ENCODE measurements at places on chromosomes 5 and 9.

DNA sequence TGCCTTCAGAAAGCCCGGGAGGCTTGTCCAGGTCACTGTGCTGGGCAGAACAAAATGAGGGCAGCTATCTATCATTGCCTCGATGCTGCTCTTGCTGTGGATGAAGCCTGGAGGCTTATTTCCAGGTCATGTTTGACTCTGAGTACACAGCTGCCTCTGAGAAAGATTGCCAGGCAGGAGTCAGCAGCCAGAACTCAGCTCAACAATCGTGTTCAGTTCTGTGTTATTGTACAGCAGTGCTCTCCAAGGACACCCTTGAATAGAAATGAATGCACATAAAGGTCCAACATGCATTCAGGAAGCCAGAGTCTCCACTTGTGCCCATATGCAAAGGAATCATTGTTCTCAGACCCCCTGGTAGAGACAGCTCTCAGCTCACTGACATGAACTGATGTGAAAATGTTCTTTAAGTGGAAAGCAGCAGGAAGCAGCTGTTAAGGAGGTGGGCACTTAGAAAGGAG, 61.7 kb upstream of the ZFR start:
- DNase-seq: peak; percentile 8

DNA sequence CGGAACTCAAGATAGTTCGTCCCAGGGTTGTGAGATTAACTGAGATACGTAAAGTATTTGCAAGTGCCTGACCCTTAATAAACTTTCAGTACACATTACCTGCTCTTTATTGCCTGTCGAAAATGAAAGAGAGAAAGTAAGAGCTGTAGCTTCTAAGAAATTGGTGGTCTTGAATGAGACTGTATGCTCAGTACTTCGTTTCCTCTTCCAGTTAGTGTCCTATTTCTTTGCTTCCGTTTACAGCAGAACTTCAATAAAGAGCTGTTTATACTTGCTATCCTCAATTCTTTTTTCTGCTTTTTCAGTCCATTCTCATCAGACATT, 534 bp downstream of the SRFBP1 start:
- DNase-seq: no peak

DNA sequence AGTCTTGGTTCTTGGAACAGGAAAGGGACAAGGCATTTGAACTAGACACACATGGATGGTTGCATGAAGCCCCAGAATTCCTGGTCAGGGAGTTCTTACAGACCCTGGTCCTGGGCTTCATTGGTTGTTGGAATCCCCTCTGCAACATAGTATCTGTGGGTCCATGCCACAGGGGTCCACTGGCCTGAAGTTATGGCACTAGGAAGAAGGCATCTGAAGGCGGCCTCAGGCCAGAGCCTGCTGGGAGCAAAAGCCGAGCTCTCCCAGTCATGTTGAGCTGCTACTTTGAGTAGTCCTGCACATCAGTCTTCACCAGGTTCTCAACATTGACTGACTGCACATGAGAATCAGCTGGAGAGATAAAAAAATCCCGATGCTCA, 71.1 kb upstream of the PITX1 start:
- no peak for DNase-seq

- DNase-seq: no peak
Measured at GRCh38 chr9:11275158-11275695, 662.4 kb upstream of the PTPRD start.

DNA sequence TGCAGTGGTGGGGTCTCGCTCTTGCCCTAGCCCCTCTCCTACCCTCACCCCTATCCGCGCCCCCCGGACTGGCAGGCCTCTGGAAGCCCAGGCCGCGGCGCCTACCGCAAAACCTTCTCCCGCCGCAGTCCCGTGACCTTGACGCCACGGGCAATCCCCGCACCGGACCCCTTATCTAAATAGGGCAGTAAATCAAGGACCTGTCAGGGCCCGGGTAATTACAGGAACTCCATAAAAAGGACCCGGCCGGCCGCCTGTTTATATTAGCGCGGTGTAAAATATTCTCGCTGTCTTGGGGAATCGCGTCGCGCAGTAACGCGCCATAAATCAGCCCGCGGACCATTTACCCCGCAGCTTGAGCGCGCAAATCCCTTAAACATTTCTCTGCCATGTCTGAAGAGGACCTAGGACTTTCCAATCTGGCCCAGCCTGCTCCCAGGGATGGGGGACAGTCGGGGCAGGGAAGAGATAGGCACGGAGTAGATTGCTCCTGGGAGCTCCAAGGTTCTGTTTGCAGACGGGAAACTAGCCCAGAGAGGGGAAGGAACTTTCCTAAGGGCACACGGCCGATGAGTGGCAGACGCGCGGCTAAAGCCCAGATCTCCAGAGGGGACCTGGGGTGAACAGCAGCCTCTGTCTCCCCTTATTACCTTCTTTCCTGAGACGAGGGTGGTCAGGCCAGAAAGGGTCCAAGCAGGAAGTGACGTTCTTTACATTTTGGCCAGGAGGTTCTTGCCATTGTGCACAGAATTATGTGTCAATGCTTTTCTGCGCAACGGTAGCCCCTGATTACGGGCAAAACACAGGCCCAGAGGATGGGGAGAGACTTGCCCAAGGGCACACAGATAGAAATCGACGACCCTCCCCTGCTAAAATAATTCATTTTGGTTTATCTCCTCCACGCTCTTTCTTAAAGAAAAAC, 4.8 kb upstream of the HAND1 start:
- DNase-seq: no peak

DNA sequence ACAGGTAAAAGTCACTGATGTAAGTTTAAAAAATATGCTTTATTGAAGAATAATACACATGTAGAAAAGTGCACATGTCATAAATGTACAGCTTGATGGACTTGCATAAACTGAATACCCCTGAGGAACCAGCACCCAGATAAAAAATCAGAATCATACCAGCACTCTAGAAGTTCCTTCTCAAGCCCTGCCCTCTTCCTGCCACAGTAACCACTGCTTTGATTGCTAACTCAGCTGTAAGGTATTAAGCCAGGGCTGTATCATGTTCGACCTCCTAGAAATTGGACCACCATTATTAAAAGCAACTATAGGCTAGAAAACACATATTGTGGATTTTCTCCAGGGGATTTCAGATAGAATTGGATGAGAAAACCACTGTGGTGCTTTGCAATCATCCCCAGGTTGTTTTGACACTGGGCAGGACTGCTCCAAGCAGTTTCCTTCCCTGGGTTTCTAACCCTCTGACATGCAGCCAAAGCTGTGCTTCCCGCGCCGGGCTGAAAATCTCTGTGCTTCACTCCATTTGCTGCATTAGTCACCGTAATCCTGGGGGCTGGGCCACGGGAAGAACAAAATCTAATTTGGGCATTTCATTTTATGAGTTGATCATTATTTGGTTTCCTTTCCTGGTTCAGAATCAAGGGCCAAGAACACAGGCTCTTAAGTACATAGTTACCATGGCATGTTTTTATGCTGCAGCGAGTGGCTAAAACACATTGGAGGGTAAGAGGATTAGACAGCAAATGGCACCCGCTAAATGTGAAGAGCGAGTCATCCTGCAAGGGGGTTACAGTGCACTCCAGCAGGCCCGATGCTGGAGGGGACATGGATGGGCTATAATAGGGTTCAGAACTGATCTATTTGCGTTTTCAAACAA, 139.4 kb upstream of the IL12B start:
- peak; percentile 78 for DNase-seq

- peak; percentile 80 for DNase-seq
Measured at GRCh38 chr9:111759762-111760639, 34.7 kb downstream of the SHOC1 start.

- DNase-seq: peak; percentile 53
Measured at GRCh38 chr5:88188458-88189132, 80.0 kb downstream of the TMEM161B start.

- no peak for DNase-seq
Measured at GRCh38 chr9:88777498-88778312, 213.6 kb upstream of the S1PR3 start.

DNA sequence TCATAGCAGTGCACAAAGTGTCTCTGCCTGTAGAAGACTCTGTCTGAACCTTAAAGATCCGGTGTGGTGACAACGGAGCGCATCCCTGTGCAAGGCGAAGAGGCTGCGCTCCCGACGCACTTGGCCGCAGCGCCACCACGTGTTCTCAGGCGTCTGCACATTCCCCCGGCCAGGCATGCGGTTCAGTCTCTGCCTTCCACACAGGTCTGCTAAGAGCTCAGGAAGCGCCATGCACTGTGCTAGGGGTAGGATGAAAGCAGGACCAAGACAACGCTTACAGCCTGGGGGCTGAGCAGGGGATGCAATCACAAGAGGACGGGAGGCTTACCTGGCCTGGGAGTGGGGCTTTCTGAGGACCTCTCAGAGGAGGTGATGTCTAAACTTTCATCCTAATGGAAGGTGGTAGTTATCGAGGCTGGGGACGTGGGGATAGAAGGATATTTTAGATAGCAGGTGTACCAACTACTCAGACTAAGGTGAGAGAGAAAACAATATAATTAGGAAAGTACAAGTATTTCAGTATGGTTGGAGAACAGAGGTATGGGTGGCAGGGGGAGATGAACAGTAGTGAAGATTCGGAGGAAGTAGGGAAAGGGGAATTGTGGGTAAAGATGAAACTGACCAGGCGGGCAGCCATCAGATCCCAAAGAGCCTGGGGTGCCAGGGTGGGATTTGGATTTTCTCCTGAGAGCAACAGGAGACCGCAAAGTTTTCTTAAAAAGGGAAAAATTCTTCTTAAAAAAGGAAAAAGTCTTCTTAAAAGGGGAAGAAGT, 13.3 kb downstream of the CAPSL start:
- peak; percentile 89 for DNase-seq

- no peak for DNase-seq
Measured at GRCh38 chr9:79166005-79166404, 405.8 kb upstream of the TLE4 start.

- DNase-seq: peak; percentile 53
Measured at GRCh38 chr5:159263569-159263905, 447 bp downstream of the UBLCP1 start.

- DNase-seq: no peak
Measured at GRCh38 chr5:146797658-146798057, 80.9 kb downstream of the PPP2R2B start.

DNA sequence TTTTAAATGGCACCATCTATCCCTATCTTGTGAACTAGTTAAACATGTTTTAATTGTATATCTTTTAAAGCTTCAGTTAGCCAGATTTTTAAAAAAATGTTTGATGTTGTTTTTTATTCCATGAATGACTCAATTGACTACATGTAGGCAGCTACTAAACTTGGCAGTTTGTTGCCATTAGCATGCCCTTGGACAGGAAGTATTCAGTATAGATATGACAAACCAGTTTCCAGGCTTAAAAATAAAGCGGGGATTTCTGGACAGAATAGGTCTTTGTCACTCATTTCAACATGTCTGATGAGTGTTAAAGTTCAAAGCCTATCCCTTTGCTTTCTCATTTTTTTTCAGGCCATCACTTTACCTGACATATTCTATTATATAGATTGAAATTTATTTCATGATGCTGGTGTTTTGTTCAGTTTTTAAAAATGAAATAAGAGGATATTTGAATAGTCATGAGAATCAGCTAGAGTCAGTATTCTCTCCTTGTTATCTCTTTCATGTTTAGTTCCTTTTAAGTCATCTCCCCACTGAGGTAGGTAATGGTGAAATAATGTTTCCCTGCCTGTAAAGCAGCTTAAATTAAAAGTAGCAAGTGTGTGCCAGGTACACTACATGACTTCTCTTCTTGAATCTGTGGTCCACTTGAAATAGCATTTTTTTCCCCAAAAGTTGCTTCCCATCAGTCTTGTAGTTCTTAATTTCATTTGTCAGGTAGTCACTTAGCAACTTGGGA, 11.9 kb downstream of the TNFAIP8 start:
- no peak for DNase-seq

DNA sequence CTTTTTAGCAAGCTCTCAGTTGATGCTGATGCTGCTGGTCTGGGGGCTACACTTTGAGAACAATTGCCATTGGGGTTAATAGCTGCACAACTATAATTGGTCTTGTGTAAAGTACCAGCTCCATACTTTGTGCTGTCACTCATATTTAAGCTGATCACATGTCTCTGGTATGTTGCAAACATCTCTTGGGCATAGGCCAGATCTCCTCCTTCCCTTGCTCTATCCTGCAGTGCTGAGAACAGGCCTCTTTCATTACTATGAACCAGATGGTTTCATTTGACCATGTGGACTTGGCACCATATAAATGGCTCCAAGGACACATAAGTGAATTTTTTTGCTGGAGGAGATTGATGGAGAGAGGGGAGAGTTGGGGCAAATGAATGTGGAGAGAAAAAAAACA, 48.4 kb downstream of the DMRT2 start:
- DNase-seq: no peak

DNA sequence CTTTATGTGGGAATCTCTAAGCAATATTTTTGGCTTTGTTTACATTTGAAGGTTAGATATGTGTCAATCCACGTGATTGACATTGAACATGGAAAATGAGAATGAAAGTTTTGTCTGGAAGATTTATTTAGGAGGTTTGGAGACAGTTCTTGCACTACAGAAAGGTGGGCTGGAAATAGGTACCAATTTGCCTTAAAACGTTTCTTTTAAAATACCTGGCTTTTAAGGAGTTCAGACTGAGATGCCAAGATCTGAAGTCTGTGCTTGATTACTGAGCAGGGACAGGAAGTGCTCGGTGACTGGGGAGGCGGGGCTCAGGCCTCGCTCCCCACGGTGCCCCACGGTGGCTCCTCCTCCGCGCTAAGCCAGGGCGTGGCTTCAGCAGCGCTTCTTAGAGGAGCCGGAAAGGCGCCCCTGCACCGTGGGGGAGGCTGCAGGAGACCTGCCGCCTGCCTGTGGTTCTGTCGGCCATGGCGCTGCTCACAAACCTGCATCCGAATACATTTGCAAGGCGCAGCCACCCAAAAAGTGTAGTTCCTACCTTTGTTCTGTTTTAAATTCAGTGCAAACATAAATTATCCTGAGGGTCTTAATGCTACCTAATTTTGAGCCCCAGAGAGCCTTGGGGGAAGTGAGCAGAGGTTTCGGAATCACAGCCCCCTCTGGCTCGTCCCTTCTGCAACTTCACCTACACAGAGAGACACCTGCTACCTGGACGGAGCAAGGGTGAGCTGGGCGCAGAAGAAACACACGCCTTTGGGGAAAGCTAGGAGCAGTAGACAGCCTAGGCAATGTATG, 49.2 kb downstream of the USP20 start:
- peak; percentile 95 for DNase-seq

- peak; percentile 76 for DNase-seq
Measured at GRCh38 chr9:110047955-110048402, 160.0 kb downstream of the C9orf152 start.

DNA sequence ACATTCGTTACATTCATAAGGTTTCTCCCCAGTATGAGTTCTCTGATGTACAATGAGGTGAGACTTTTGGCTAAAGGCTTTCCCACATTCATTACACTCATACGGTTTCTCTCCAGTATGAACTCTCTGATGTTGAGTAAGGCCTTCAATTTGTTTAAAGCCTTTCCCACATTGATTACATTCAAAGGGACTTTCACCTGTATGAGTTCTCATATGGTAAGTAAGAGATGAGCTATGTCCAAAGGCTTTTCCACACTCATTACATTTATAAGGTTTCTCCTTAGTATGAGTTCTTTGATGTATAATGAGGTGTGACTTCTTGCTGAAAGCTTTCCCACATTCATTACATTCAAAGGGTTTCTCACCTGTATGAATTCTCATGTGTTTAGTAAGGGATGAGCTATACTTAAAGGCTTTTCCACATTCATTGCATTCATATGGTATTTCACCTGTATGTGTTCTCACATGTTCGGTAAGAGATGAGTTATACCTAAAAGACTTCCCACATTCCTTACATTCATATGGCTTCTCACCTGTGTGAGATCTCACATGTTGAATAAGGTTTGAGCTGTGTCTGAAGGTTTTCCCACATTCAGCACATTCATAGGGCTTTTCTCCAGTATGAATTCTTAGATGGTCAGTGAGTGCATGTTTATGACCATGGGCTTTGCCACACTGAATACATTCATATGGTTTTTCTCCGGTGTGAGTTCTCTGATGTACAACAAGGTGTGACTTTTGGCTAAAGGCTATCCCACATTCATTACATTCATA, 13.5 kb downstream of the ZFP37 start:
- peak; percentile 36 for DNase-seq

All from DMS53 (cell line).